NCI-H1436 treated with DMSO at 0.1 percent for 48 hours (cell line): ENCODE measurements at places on chromosomes 6 and 20.

- DNase-seq: no peak
Measured at GRCh38 chr6:48315051-48315719, 204.2 kb upstream of the PTCHD4 start.

GRCh38 chr6:160421854-160422253 lies 73.7 kb downstream of the SLC22A3 start:
- no peak for DNase-seq

DNA sequence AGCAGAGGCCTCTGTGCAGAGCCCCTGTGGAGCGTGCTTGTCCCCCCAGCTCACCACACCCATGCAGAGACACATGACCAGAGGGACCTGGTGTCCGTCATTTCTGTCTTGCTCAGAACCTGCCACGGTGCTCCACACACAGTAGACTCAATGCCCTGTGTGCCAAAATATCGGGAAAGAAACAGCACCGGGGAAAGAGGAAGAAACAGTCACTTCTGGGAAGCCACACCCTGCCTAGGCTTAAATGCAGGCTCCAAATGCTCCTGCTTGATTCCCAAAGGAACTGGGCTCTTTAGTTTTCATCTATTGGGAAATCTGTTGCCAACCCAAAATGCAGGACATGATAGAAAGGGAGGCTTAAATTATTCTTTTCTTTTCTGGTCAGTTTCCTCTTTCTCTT lies 503.9 kb downstream of the CD83 start:
- no peak for DNase-seq

GRCh38 chr6:154111025-154111424 lies 72.0 kb downstream of the OPRM1 start:
- DNase-seq: no peak

DNA sequence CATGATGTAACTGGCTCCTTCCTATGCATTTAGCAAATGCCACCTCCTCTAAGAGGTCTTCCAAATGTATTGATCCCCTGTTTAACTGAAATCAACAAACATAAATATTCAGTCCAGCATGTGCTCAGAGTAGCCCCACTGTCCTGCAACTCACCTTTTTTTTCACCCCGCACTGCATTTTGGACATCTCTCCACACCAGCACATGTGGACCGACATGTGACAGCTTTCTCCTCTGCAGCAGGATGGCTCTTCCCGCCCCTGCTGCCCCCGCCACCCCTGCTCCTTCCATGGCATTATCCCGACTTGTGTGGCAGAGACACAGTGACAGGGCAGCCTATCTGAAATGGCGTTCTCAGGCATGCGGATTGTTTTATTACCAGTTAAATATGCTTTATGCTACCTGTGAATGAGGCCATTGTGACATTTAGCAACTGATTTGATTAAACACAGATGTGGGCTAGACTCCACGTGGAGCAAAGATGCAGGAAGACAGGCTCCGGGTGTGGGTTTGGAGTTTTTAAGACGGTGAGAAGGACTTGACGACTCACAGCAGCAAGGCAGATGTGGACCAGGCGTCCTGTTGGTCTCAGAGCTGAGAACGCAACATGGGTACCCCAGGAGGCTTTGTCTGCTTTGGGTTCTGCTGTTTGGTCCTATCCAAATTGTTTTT lies 161.2 kb downstream of the EYA2 start:
- no peak for DNase-seq

GRCh38 chr6:142761756-142762155 lies 183.2 kb downstream of the HIVEP2 start:
- no peak for DNase-seq

- DNase-seq: no peak
Measured at GRCh38 chr6:108904741-108905140, 56.5 kb downstream of the ARMC2 start.

- DNase-seq: no peak
Measured at GRCh38 chr6:124956018-124956417, 6.2 kb upstream of the RNF217 start.

- DNase-seq: no peak
Measured at GRCh38 chr6:1379017-1379787, 10.2 kb upstream of the FOXF2 start.

GRCh38 chr20:4183361-4183760 lies 168.0 kb upstream of the RNF24 start:
- no peak for DNase-seq
